ENCODE measurements at places on chromosomes 2 and 18. TPM values are rescaled to one million over a fixed set of nuclear protein-coding genes. Genes with fewer than 3 reads are reported as not detected.

STPG4 gene
- not detected for polyA plus RNA-seq

TDRD15 gene
- not detected for polyA plus RNA-seq

TRIM43 gene
- not detected for polyA plus RNA-seq

GPR75 gene
- 1.9 TPM for polyA plus RNA-seq

ABCB6 gene
- polyA plus RNA-seq, result 36.8 TPM

- DNase-seq, result no peak
These were observed 191.7 kb upstream of the NDUFV2 start for GRCh38 chr18:8910843-8911242.

- DNase-seq, result no peak
These were observed 161.4 kb downstream of the MYO3B start for GRCh38 chr2:170339322-170339721.

GRCh38 chr2:207812726-207813080, 43.0 kb upstream of the FZD5 start:
- DNase-seq, result no peak

GRCh38 chr2:48722391-48722790, 33.1 kb downstream of the LHCGR start:
- no peak for DNase-seq

- no peak for DNase-seq
These were observed 246.1 kb upstream of the TNP1 start for GRCh38 chr2:217105733-217106649.

DNA sequence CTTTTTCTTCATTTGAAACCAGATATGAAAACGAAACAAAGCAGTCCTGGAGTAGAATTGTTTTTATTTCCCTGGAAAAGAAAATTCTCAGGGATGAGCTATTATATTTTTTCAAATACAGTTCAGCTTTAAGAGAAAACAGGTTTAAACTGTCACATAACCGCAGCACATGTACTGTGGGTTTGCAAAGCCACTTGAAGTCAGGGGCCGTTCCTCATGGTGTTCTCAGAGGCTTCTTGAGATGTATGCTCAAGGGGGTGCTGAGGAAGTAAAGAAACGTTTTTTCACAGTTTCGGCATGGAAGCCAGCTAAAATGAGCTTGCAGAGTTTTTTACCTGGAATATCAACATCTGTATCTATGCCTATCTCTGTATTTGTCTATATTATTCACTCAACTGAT, 225.3 kb downstream of the MC4R start:
- no peak for DNase-seq

Measured in right renal cortex interstitium (tissue), 3 donors.